ENCODE measurements at places on chromosomes 2 and 18.

GRCh38 chr2:171529914-171530313, 7.6 kb downstream of the CYBRD1 start:
- no peak for DNase-seq

DNA sequence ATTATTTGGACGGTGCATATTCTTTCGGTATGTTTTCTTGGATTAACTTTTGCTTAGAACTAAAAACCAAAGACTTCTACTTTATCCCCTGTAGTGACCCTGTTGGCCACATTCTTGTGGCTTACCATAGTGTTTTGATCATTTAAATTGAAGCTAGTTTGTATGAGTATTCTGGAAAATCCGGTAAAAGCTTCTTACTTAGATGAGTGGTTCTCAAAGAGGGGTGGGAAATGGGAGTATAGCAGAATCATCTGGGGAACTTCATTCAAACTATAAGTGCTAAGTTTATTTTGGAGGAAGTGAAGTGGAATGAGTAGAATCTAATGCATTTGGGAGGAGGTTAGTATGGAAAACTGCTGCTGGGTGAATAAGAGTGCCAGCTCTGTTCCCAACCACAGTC, 3.8 kb downstream of the PPP1CB start:
- no peak for DNase-seq

- DNase-seq, result no peak
These were observed 577 bp downstream of the EHBP1 start for GRCh38 chr2:62705859-62706720.

GRCh38 chr2:47236503-47237215, 81.6 kb upstream of the STPG4 start:
- no peak for DNase-seq

- DNase-seq, result no peak
These were observed 526.8 kb downstream of the XIRP2 start for GRCh38 chr2:167415068-167415467.

DNA sequence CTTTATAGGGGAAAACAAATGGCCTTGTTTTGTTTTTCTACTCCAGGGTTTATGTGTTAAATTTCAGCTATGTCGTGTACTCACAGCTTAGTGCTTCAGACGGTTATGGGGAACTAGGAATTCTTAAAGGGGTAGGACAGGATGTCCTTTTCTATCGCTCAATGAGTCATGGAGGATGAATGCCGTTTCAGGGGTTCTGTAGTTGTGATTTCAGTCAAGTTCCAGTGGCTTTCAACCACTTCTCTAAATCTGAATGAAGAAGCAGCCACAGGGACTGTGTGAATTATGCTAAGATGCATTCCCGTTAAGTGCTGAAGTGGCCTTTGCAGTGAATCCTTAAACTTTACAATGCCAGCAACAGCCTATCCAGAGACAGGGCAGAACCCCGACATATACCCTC, 1231.7 kb upstream of the ZEB2 start:
- no peak for DNase-seq

DNA sequence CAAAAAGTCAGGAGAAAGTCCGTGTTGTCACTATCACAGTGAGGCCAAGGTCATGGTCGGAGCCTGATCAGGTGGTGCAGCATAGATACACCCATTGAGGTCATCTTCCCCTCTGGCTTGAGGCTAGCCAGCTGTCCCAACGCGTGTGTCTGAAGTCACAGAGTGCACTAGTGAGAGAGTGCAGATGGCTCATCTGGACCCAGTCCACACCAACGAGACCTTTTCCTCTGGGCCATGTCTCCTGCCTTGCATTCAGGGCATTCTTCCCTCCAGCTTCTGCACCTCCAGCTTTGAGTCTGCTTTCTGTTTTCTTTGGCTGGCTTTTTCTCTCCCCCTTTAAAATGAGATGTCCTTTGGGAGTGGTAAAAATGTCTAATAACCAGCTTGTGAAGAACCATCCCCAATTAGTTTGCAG, 146.9 kb downstream of the TDRD15 start:
- no peak for DNase-seq

DNA sequence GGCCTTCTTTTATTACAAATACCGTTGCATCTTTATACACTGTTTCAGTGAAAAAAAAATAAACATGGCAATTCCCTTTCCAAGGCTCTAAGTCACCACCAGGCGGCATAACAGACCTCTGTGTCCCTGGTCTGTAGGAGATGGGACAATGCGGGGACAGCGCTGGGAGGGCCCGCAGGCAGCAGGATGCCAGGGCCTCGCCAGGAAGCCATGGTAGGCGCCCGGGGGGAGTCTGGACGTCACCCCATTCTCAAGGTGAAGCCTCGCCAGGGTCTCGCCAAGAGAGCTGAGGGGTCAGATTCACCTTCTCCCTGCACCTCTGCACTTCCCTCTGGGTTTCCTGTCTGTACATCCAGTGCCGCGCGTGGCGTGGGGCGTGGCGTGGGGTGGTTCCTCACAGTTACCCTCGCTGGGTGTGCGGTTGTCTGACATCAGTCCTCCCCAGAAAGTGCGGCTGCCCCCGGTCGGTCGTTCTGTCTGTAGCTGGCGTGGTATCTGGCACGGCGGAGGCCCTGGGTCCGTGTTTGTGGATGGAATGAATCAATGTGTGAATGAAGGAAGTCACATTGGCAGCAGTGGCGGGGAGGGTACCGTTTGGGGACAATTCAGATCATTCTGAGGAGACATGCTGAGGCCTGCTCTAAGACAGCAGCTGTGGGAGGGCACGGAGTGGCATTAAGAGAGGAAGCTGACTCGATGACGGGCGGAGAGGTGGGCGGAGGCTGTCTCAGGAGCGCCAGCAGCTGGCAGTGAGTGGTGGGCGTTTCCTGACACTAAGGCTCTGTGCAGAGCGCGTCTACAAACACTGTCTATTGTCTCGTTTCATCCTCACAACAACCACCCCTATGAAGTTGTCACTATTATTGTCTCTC, 46.0 kb downstream of the LRRFIP1 start:
- DNase-seq, result peak; percentile 77

DNA sequence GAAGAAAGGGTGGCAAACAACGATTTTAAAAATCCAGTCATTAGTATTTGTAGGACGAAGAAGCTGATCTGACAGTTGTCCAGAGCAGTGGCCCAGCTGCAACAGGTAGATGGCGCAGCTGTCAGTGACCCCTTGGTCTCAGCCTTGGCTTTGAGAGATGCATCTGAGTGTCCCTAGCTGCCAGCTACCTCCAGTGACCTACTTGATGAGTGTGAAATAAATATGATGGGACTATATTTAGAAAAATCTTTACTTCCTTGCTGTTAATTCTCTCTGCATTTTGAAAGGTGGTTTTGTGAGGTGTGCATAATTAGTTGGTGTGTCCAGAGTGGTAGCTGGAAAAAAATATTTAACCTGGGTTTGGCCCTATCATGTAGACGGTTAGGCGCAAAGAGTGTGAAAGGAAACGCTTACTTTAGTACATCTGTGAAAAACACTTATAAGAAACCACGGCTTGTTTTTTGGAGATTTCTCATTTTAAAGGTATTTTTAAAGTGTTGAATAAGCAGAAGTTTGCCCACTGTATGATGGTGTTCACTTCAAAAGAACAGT, 963 bp downstream of the INPP1 start:
- DNase-seq, result no peak

DNA sequence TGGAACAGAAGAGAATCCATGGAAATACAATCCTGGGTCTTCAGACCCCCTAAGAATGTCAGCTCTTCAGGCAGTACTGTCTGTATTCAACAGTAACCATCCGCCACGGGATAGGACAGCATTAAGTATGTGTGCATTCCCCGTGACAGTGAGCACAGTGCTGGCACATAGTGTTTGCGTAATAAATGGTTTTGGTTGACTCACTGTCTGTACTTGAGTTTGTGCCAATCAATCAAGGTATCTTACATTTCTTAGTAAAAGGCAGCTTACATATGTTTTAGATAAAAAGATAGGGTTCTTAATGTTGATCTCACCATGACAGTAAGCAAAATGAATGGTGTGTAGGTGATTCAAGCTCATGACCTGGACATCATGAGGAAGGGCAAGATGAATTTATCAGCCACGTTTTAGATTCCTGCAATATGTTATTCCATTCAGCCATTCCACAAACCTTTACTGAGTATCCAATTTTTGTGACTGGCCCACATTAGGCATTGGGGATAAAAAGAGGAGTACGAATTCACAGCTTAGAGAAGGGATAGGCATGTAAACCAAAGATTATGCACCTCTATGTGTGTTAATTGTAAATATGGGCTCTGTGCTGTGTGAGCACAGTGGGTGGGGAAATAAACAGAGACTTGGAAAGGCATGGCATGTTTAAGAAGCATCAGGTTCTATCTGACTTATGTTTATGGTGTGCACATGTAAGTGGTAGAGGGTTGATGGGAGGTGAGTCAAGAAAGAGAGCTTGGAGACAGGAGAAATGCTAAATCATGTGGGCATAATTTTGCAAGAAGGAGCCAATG, 258.8 kb downstream of the SLC8A1 start:
- DNase-seq, result no peak

DNA sequence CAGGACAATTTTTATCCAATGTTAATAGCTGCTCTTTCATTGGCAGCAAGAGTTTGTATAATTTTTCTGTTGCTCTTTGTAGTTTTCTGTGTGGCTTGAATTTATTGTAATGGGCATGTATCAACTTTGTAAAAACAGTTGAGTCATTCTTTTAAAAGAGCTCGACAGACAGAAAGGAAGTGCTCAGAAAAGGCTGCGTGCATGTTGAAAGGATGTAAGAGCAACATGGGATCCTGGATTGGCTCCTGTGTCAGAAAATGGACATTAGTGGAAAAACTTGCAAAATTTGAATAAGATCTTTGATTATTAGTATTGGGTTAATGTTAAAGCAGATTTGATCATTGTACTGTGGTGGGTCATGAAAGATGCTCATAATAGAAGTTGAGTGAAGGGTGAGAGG, 93.3 kb upstream of the CDC42EP3 start:
- no peak for DNase-seq

GRCh38 chr2:124961132-124961531, 936.0 kb downstream of the CNTNAP5 start:
- no peak for DNase-seq

DNA sequence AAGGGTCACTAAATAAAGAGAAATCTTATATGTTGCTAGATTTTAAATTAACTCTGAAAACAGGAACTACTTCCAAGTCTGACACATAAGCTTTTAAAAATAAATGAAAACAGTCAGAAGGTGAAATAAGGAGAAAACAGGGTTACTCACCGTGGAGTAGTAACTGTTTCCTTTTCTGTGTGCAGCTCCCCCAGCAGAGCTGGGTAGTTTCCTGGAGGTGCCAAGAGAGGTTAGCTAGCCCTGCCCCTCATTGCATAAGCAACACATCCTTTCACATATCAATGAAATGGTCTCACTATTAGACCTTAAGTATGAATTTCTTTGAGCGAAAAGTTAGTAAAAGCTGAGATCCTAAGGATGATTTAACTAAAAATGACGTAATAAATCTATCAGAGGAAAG, 54.0 kb upstream of the GPR75 start:
- DNase-seq, result no peak

- DNase-seq, result no peak
These were observed 255.4 kb downstream of the EXOC6B start for GRCh38 chr2:72570413-72570812.

- no peak for DNase-seq
These were observed 79.9 kb upstream of the FSIP2 start for GRCh38 chr2:185658750-185659149.

DNA sequence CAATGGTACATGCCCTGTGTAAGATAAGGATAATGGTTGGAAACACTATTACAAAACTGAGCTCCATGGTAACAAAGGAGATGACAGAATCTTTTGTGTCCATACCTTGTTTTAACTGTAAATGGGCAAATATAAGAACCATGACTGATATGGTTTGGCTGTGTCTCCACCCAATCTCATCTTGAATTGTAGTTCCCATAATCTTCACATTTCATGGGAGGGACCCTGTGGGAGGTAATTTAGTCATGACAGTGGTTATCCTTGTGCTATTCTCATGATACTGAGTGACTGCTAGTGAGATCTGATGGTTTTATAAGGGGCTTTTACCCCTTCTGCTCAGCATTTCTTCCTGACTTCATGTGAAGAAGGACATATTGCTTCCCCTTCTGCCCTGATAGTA, 211.7 kb upstream of the RGPD4 start:
- DNase-seq, result no peak

- DNase-seq, result no peak
These were observed at the start of gene TUBA3D for GRCh38 chr2:131475831-131476230. Gene TUBA3D (plus strand): TSS chr2:131476119. CDS start chr2:131476200, 81 bp downstream.

DNA sequence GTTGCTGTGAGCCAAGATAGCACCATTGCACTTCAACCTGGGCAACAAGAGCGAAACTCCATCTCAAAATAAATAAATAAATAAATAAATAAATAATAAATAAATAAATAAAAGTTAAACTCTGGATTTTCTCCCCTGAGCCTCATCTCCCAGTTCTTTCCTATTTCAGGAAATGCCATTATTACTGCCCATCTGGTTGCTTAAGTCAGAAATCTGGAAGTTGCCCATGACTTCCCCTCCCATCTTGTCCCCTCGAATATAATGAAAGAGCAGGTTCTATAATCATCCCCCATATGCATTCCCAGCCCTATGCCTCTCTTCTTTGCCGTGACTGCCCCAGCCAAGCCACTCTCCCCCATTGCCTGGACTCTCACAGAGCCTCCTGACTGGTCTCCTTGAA, 4.2 kb upstream of the PSD4 start:
- DNase-seq, result no peak

DNA sequence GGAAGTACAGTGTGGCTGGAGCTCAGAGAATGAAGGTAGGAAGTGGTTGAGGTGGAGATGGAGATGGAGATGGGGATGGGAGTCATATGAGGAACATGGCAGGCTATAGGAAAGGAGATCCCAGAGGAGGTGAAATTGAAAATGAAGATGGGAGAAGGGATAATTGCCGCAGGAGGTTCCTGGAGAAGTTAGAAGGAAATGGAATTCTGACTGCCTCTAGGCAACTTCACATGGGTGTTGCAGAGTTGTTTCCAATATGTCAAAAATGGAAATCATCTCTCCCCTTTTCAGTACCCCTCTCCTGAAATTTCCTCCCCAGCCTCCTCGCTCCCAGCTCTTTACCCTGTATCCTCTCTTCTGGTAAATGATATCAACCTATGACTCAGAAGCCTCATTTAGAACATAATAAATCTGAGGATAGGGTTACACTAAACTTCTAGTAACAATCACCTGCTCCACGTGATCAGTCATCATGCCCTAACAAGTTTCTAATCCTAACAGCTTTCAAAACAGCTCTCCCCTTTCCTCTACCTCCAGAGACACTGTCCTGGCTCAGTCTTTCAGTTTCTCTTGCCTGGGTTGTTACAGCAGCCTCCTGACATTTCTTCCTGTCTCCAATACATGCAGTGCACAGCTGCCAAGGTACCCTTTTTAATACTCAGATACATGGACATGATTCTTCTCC, 201.9 kb upstream of the RBMS1 start:
- DNase-seq, result no peak

GRCh38 chr2:100365434-100365833, 43.1 kb upstream of the LONRF2 start:
- DNase-seq, result no peak

All from stimulated activated CD4-positive, alpha-beta T cell treated with anti-CD3 and anti-CD28 coated beads, Interleukin-1b, Interleukin-23, amount 100 ng/mL, for 24 hours (primary cell).